Stimulated activated CD4-positive, alpha-beta T cell treated with anti-CD3 and anti-CD28 coated beads, Interleukin-1b, Interleukin-23, amount 100 ng/mL, for 4 hours (primary cell): ENCODE measurements at places on chromosomes 13 and 19.

GRCh38 chr19:21463449-21464105 is 41.8 kb upstream of the ZNF429 start:
- DNase-seq, result no peak

DNA sequence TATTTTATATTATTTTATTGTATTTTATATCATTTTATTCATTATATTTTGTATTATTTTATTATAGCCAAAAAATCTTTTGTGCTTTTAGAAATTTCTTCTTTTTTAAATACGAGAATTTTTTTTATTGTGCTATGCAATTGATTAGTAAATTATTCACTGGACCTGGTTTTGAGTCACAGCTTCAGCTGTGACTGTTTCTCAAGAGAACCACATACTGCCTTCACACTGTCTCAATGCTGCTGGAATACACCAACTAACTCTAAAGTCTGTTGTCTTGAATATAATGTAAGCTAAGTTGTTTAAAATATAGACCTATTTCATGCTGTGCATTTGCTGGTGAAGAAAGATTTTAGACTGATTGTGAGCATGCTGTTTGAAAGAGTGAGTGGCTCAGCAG is 423.6 kb downstream of the NDFIP2 start:
- DNase-seq, result no peak

DNA sequence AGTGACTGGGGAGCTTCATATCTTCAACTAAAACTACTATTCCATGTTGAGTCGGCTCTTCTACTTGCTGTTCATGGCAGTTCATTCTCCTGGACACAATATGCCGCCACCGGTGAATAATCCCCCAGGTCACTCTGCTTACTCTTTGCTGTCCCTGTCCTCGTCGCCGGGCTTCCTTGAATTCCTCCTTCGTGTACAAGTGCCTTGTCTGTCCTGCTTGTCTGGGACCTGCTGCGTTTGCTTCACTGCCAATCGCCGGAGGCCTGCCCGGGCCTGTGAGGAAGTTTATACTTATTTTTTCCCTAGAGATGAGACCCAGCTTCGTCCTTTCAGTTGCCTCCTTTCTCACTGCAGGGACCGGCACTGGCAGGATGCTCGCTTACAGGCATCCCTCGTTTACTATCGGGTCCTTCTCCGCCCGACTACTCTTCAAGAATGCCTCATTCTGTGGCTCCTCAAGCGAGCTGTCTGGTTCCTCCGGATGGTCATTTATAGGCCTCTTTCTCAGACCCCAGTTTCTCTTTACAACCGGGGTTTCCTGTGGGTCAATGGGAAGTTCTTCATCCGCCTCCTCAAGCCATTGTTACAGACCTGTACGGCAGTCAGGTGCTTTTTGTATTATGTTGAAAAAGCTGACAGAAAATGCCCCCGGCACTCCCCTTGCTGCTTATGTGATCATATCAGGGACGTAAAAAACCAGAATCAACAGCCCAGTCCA is 5.5 kb upstream of the ERVV-1 start:
- DNase-seq, result no peak

GRCh38 chr13:59660582-59660981 is 503.1 kb downstream of the DIAPH3 start:
- no peak for DNase-seq

- no peak for DNase-seq
Measured at GRCh38 chr13:59452189-59452890, 711.4 kb downstream of the DIAPH3 start.

- no peak for DNase-seq
Measured at GRCh38 chr13:100789481-100789880, 114.9 kb upstream of the TMTC4 start.

DNA sequence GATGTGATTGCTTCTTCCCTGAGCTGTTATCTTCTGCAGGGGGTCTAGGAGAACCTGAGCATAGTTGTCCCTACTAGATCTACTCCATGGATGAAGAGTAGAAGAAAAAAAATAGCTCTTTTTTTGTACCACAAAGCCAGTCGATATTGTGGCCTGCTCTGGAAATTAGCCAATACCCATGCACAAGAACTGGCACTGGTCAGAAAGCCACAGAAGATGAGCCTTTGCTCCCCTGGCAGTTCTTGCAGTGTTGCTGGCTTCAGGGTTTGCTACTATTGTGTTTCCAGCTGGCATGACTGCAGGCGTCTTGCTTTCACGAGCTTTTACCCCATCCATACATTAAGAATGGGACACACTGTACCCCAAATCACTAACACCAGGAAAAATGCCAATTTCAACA is 547.7 kb upstream of the KLF12 start:
- DNase-seq, result no peak

GRCh38 chr13:34959489-34959888 is 17.4 kb downstream of the NBEA start:
- no peak for DNase-seq

DNA sequence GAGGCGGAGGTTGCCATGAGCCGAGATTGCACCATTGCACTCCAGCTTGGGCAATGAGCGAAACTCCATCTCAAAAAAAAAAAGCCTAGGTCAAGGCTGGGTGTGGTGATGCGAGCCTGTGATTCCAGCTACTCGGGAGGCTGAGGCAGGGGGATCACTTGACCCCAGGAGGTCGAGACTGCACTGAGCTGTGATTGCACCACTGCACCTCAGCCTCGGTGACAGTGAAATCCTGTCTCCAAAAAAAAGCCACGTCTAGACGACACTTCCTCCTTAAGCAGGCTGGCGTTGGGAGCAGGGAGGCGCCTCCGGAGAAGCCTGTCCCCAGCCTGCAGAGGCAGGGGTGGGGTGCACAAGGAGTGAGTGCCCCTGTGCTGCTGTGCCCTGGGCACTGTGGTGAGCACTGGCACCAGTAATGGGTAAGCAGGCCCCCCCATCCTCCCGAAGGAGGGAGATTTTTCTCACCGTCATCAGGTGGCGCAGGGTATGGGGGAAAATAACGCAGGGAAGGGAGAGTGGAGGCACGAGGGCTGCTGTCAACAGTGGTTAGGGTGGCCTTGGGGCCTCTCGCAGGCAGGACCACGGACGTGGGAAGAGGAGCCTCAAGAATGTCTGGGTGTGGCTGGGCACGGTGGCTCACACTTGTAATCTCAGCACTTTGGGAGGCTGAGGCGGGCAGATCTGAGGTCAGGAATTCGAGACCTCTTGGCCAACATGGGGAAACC is 706 bp downstream of the P2RY11 start:
- no peak for DNase-seq

GRCh38 chr13:113667771-113668490 is 912 bp downstream of the GRK1 start:
- DNase-seq, result no peak

DNA sequence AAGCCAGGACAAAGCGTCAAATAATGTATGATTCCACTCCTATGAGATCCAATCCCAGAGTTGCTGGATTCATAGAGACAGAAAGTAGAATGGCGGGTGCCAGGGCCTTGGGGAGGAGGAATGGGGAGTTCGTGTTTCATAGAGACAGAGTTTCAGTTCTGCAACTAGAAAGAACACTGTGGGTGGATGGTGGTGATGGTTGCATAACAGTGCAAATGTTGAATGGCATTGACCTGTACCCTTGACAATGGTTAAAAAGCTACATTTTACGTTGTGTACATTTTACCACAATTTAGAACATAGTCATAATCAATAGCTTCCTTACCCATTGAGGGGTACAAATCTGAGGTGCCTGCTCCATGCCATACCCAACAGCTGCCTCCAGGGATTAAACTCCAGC is 33.4 kb downstream of the MBD3L2B start:
- DNase-seq, result no peak

- no peak for DNase-seq
Measured at GRCh38 chr13:109208522-109208921, 577.9 kb downstream of the IRS2 start.

DNA sequence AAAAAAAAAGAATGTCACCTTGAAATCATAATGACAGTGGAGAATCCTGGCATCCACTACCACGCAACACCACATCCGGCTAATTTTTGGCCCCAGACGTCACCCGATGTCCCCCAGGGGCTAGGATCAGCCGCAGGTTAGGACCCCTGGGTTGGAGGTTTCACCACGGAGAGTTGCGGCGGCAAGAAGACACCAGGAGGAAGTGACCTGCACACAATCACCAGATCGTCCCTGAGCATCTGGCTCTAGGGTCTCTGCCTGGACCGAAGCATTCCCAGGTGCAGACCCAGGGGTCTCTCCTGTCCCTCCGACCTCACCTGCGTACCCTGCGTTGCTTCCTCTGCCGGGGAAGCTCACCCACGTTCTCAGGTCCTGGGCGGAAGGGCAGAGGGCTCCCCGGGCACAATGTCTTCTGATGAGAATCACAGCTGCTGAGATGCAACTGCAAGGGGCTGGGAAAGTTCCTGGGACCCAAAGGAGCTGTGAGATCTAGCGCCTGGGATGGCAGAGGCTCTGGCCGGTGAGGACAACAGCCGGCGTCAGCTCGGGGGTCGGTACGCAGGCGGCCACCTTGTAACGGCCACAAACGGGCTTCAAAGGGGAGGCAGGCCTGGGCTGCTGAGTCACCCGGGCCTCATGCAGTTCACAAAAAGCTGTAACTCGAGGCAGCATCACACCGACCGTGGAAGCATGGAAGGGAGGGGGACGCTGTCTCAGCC is 111.2 kb downstream of the GADD45B start:
- no peak for DNase-seq

GRCh38 chr19:40204381-40204780 is 13.2 kb downstream of the MAP3K10 start:
- DNase-seq, result no peak

DNA sequence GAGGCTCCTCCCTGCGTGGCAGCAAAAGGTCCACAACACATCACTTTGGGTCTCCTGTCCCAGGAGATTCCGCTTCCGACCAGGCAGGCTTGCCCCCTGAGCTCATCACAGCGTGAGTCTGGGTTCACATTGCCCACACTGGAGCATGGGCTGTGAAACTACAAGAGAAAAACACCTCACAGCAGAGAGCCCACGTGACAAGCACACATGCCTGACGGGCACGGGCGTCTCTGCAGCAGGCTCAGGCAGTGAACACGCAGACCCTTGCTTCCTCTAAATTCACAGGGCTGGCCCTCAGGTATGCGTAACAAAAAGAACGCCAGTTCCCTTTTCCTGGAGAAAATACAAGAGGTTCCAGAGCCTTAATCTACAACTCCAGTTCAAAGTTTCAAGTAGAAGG is 41.9 kb downstream of the RASA3 start:
- DNase-seq, result no peak

DNA sequence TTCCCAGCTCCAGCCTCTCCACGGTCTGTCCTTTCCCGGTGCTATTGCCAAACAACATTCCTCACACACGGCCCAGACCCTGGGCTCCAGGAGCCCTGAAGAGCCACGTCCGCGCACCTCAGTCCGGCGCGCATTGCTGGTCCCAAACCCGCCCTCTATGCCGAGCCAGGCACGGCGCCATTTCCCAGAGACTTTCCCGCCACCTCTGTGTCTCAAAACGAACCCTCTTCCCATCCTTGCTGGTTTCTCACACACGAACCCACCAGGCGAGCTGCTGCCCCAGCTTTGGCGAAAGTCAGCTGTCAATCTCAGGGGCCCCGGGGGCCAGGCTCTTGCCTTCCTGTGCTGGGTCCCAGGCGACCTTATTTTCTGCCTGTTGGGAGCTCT is 28.0 kb upstream of the F7 start:
- DNase-seq, result no peak

DNA sequence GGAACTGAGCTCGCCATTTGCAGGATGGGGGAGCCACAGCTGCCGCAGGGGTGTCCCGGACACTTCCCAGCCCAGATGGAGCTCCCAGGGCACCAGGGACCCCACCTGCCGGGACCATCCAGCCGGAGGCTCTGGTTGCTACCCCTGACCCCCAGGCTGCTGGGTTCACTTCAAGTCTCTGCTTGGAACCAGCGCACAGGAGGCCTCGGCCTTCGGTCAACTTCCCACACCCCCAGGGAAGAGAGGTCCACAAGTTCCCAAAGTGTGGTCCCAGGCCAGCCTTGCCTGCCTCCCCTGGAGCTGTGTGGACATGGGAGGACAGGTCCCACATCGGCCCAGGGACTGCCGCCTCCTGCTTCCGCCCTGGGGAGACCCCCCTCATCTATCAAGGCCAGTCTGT is 117.0 kb downstream of the TEX29 start:
- no peak for DNase-seq

GRCh38 chr19:48496959-48497727 is 14.5 kb downstream of the LMTK3 start:
- DNase-seq, result no peak

- DNase-seq, result no peak
Measured at GRCh38 chr13:33401238-33401637, 115.7 kb upstream of the STARD13 start.
